ENCODE measurements at places on chromosomes 1 and 21.

DNA sequence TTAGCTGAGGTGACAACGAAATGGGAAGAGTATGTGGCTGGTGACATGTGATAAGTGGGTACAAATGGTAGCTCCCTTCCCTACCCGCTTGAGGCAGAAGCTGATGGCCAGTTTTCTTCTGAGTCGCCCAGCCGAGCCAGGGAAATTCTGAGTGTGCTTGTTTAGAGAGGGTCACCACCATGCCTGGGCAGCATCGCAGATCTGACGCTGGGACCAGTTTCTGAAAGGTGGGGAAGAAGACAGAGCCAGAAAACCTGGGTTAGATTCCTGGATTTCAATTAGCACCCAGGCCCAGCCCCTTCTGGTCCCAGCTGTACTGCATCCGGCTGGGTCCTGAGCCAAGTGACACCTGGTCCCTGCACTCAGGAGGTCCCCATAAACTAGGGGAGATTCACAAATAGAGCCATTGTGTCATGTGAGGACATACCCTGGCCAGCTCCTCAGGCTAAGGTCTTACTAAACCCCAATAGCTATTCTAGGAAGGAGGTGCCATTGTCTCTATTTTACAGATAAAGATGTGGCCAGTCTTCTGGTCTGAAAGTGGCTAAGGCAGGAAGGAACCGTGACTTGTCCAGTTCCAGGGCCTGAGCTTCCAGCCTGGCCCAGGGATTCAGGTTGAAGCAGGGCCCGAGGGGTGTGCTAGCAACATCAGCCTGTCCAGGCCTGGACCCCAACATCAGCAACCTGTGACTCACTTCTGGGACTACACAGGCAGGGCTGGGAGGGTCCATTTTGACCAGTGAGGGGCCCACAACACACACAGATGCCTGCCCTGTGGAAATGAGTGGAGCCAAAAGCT is 1.7 kb upstream of the TMEM61 start:
- DNase-seq: no peak
- H3K36me3 ChIP-seq: no peaks in the 10 kb centered on the region
- H3K4me1 ChIP-seq: no peaks in the 10 kb centered on the region
- no peak overlapping the region for H3K27ac ChIP-seq

DNA sequence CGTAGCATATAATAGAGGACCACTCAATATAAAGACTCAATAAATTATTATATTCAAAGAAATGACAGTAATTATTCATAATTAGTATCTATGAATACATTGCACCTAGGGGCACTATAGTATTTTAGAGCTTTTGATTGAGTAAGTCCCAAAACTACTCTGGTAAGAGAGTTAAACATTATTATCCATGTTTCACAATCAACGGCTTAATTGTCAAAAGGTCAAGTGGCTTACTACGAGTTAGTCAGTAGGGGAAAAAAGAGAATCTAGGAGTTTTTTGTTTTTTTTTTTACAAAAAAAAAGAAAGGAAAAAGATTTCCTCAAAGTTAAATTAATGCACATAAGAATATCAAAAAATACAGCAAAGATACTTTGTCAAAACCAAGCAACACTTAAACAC is 20.4 kb upstream of the LAMC1 start:
- DNase-seq: no peak
- H3K27me3 ChIP-seq: peaks cover 34% of the 10 kb centered on the region
- no peak overlapping the region for H3K4me3 ChIP-seq
- H3K27ac ChIP-seq: no peak overlapping the region
- H3K36me3 ChIP-seq: no peaks in the 10 kb centered on the region

GRCh38 chr1:6103111-6103853 is 57.6 kb downstream of the KCNAB2 start:
- H3K27ac ChIP-seq: no peak overlapping the region
- no peaks in the 10 kb centered on the region for H3K4me1 ChIP-seq
- H3K4me3 ChIP-seq: no peak overlapping the region
- H3K27me3 ChIP-seq: no peaks in the 10 kb centered on the region

DNA sequence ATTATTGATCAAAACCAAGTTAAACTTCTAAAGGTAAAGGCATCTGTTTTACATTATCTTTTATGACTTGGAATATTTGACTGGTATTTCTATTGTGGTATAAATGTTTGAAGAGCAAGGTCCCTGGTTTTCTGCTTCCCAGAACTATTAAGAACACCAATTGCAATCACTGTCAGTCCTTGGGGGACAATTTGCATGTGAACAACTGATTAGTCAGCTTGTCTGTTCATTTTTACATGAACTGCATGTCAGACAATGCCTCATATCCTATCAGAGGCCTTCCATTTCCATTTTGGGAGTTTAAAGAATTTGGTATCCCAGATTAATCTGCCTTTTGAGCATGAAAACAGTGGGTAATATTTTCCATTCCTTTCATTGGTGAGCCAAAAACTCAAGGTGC is 654.9 kb upstream of the USP24 start:
- H3K36me3 ChIP-seq: no peaks in the 10 kb centered on the region
- no peak for DNase-seq
- no peak overlapping the region for H3K27ac ChIP-seq
- no peaks in the 10 kb centered on the region for H3K4me1 ChIP-seq

DNA sequence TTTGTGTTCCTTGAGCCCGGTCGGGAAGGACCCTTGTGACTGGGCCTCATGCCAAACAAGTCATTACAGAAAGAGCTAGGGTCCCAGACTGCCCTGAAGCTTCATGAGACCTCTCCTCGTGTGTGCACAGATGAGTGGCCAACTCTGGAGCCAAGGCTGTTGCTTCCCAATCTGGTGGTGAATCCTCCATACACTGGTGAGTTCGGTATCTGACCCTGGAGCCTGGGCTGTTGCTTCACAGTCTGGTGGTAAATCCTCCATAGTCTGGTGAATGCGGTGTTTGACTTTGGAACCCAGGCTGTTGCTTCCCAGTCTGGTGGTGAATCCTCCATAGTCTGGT is 737.8 kb downstream of the MATN1 start:
- H3K27me3 ChIP-seq: no peaks in the 10 kb centered on the region
- DNase-seq: peak; percentile 33
- H3K4me3 ChIP-seq: no peak overlapping the region
- H3K4me1 ChIP-seq: no peaks in the 10 kb centered on the region

- H3K36me3 ChIP-seq: peaks cover 11% of the 10 kb centered on the region
- H3K27me3 ChIP-seq: peaks cover 15% of the 10 kb centered on the region
- DNase-seq: no peak
- no peak overlapping the region for H3K4me3 ChIP-seq
- H3K27ac ChIP-seq: no peak overlapping the region
- H3K4me1 ChIP-seq: peaks cover 26% of the 10 kb centered on the region
These were observed 49.5 kb upstream of the IFFO2 start for GRCh38 chr1:19006000-19006399.

GRCh38 chr1:168362991-168363390 is 82.3 kb downstream of the TBX19 start:
- H3K4me3 ChIP-seq: peak overlapping the region; percentile 56
- H3K27ac ChIP-seq: peak overlapping the region; percentile 87
- DNase-seq: peak; percentile 82
- no peaks in the 10 kb centered on the region for H3K27me3 ChIP-seq

DNA sequence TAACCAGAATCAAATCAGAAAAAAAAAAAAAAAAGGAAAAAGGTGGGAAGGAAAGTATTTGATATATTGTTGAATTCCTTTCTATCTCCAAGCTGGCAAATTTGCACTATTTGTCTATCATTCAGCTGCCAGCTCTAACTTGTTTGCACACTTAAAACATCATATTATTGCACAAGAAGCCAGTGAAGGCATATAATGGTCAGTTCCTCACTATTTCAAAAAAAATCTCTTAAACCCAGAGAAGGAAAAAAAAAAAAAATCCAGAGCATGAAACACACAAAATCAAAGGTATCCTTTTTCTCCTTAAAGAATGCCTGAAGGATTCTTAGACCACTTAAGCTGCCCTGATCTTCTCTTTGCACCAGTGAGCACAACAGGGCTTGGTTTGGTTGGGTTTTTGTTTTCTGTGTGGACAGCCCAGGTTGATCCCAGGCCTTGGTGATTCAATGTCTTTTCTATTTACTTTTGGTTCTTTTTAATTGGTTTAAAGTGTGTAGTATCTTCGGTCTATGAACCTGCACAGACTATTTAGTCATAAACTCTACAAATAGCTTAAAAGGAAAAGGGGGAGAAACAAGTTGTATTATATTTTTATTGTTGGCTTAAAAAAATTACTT is 40.2 kb downstream of the DUSP10 start:
- peaks cover 71% of the 10 kb centered on the region for H3K36me3 ChIP-seq
- no peaks in the 10 kb centered on the region for H3K27me3 ChIP-seq
- H3K27ac ChIP-seq: no peak overlapping the region
- no peak overlapping the region for H3K4me3 ChIP-seq

GRCh38 chr1:25073640-25074270 is 143.7 kb upstream of the RUNX3 start:
- H3K36me3 ChIP-seq: peaks cover 8% of the 10 kb centered on the region
- no peak overlapping the region for H3K4me3 ChIP-seq
- no peaks in the 10 kb centered on the region for H3K4me1 ChIP-seq
- H3K27me3 ChIP-seq: peaks cover 22% of the 10 kb centered on the region
- DNase-seq: no peak
- no peak overlapping the region for H3K27ac ChIP-seq

- no peak for DNase-seq
- no peak overlapping the region for H3K4me3 ChIP-seq
- no peaks in the 10 kb centered on the region for H3K36me3 ChIP-seq
- no peak overlapping the region for H3K27ac ChIP-seq
These were observed 55.5 kb upstream of the TRIM67 start for GRCh38 chr1:231106347-231106746.

- DNase-seq: no peak
- no peaks in the 10 kb centered on the region for H3K27me3 ChIP-seq
- H3K36me3 ChIP-seq: no peaks in the 10 kb centered on the region
These were observed 193.2 kb downstream of the KAZN start for GRCh38 chr1:14791654-14792053.

GRCh38 chr1:1968767-1969504 is 34.6 kb downstream of the CFAP74 start:
- no peaks in the 10 kb centered on the region for H3K4me1 ChIP-seq
- H3K4me3 ChIP-seq: no peak overlapping the region
- no peak overlapping the region for H3K27ac ChIP-seq
- H3K27me3 ChIP-seq: no peaks in the 10 kb centered on the region

- no peak overlapping the region for H3K27ac ChIP-seq
- no peak for DNase-seq
- H3K4me3 ChIP-seq: no peak overlapping the region
- H3K4me1 ChIP-seq: peaks cover 21% of the 10 kb centered on the region
These were observed 2.4 kb downstream of the ITLN1 start for GRCh38 chr1:160882582-160882981.

DNA sequence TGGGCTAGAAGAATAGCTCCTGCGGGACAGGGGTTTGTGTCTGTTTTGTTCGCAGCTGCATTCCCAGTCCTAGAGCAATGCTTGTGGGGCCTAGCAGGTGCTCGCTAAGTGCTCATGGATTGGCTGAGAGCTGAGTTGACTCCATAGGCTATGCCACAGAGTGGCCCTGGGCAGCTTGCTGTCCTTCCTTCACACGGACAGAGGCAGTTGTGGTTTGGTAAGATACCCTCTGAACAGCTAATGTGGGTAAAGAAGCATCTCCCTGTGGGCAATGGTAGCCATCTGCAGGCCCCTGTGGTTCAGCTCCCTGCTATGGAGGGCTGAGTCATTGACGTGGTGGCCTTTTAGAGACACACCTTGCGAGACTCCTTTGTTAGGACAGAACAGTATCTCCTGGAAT is 23.5 kb upstream of the LBR start:
- no peaks in the 10 kb centered on the region for H3K36me3 ChIP-seq
- no peak overlapping the region for H3K4me3 ChIP-seq
- no peaks in the 10 kb centered on the region for H3K27me3 ChIP-seq
- no peak for DNase-seq

GRCh38 chr21:43029785-43030184 is 45.9 kb downstream of the CBS start:
- no peak overlapping the region for H3K27ac ChIP-seq
- no peak for DNase-seq
- peaks cover 12% of the 10 kb centered on the region for H3K36me3 ChIP-seq
- H3K27me3 ChIP-seq: no peaks in the 10 kb centered on the region
- no peaks in the 10 kb centered on the region for H3K4me1 ChIP-seq

DNA sequence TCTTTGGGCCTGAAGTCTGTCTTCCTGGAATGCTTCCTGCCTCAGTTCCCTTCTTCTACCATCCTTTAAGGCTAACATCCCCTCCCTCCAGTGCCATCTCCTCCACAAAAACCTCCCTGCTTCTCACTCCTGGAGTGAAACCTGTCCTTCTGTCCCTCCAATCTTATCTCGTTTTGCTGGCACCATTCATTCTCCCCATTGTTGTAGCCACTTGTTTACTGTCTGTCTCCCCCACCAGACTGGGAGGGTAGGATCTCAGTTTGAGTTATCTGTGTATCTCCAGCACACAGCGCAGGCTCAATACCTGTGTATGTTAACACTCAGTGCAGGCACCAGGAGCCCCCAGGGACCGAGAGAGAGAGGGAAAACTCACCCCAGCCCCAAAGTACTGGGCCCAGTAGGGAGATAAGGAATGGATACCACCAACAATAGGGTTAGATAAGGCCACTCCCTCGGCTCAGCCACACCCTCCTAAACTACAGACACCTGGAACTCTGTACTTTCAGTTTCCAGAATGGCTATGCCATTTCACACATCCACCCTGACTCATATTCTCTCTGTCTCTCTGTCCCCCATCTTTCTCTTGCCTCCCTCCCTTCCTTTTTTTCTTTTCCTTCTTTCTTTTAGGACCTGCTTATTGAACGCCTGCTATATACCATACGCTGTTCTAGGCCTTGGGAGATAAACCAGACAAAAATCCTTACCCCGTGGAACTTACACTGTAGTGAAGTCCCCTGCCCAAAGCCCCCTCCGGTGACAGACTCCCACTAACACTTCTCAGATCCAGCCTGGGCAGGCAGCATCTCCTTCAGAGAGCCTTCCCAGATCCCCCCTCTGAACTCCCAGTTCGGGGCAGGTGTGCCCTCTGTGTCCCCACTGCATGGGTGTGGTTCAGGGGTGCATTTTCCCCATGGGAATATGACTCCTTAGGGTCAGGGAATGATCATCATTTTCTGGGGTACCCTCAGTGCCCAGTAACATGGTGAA is 3.3 kb upstream of the SSBP3 start:
- H3K4me3 ChIP-seq: peak overlapping the region; percentile 27
- DNase-seq: peak; percentile 75
- H3K4me1 ChIP-seq: peaks cover 45% of the 10 kb centered on the region
- H3K36me3 ChIP-seq: peaks cover 1% of the 10 kb centered on the region

- peaks cover 28% of the 10 kb centered on the region for H3K27me3 ChIP-seq
- H3K4me1 ChIP-seq: no peaks in the 10 kb centered on the region
- H3K36me3 ChIP-seq: no peaks in the 10 kb centered on the region
- DNase-seq: no peak
- H3K4me3 ChIP-seq: no peak overlapping the region
These were observed 65.4 kb downstream of the SGIP1 start for GRCh38 chr1:66599346-66599745.

All from activated CD8-positive, alpha-beta memory T cell treated with anti-CD3 and anti-CD28 coated beads, Interleukin-2, amount 10 ng/mL, durations not matched to agents 7 days and 5 days (primary cell).